ENCODE measurements at places on chromosomes 4 and X.

DNA sequence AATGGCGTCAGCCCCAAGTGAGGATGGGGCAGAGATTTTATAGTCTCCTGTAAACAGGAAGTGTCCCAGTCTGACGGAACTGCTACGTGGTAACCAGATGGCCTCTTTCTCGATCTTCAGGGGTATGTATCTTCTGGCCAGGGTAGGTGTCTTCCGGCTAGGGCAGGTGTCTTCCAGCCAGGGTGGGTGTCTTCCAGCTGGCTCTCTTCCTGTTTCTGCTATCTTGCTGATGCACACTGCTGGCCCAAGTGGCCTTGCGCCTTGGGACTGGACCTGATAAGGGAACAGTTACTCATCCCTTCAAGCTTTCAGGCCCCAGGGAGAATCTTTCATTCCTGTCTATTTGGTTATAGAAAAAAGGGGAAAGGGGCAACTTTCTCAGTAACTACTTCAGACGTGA is 178.7 kb upstream of the MAGEE2 start:
- no peak for DNase-seq

GRCh38 chrX:141180851-141181250 is 3.9 kb upstream of the LDOC1 start:
- no peak for DNase-seq

GRCh38 chr4:168440442-168441264 is 39.6 kb downstream of the DDX60L start:
- no peak for DNase-seq

- no peak for DNase-seq
These were observed 44.6 kb downstream of the RAB33A start for GRCh38 chrX:130216320-130216719.

GRCh38 chr4:1290165-1290977 is 680 bp downstream of the MAEA start:
- no peak for DNase-seq

DNA sequence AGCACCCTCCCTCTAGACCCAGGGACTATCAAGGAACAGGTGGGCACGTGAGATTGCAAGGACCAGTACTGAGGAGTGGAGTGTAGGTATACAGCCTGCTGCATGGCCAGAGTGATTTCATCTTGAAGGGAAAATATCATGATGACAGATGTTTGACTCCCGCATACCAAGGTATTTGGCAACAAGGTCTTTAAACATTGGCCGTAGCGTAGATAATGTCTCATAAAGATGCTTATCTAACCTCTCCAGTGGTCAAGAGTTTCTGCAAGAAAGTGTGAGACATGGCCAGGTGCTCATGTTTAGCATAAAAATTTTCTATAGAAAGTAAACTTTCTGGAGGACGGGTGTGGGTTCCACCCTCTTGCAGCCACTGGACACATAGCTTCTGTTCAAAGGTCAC is 18.7 kb upstream of the ZNF630 start:
- no peak for DNase-seq

DNA sequence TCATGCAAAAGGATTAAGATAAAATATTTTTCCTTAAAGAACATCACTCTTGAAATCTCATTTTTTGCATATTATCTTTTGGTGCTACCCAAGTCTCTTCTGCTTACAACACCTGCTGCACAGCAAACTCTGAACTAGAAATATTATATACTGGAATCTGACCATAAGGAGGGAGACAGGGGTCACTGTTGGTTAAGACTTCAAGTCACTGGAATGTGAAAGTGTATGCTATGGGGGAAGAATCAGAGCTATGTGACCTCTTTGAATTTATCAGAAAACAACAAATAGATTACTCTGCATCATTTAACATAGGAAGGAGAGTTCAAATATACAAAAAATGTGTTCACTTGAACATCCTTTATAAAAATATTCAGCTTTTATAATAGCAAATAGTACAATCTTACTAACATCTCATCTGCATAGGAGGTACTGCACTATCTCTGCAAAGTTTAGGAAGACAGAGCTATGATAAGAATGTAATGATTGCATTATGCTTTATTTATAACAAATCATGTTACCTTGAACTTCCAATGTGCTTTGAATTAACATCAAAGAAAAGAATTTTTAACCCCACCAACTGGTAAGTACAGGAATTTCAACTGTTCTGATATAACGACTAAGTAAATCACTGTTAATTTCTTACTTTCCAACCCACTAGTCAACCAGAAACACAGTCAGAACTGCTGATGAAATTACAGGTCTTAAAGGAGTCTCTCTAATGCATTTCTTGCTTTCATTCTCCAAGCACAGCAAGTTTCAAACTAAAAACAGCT is 69.8 kb downstream of the ZNF827 start:
- DNase-seq, result no peak
